Activated CD4-positive, CD25-positive, alpha-beta regulatory T cell (primary cell): ENCODE measurements at places on chromosomes 1 and 21.

DNA sequence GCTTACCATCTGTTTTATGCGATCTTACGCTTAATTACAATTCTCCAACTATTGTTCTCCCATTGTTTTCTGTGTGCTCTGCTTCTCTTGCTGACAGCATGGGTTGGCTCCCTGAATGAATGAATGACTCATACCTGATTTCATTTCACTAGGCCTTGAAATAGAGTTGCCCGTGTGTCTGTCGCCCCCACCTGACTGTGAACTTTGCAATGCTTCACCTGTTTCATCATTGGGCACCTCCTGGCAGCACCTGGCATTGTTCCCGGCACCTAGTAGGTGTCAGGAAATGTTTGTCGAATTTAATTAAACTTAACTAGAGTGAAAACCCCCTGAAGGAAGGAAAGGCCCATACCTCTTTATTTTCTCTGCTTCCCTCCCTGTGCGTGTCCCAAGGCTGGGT is 120.5 kb upstream of the KLHDC7A start:
- DNase-seq, result no peak

- no peak for DNase-seq
Observed at GRCh38 chr1:201399352-201400126, 415 bp upstream of the LAD1 start.

DNA sequence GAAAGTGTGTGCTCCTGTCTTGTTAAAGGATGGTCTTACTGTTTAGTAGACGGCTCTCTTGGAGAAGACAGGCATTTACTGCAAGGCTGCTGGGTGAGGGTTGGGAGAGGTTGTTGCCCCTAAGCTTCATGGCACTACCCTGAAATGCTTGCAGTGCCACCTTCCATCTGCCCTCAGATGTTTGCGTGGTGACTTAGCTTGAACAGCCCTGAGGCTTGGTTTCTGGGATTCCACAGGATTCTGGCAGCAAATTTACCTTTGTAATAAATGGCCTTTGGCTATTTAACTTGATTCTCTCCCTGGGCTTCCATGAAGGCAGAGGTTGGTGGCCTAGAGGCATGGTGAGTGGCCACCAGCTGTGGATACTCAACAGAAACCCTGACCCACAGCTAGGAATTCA is 11.6 kb downstream of the MTARC1 start:
- DNase-seq, result no peak

DNA sequence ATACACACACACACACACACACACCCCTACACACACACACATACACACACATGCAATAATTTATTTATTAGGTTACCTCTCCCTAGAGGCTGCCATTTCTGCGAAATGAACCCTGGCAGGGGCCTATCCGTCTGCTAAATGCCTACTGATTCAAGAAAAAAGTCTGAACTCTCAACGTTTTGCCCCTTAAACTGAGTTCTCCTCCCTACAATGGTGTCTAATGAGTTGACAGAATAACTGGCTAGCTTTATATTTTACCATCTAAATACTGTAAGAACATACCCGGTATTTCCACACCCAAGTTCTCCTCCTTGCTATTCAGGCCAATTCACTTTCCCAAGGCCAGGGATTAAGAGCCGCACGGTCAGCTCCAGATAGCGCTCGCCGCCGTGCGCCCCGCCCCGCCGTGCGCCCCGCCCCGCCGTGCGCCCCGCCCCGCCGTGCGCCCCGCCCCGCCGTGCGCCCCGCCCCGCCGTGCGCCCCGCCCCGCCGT is 339 bp upstream of the RNPC3 start:
- DNase-seq, result no peak

DNA sequence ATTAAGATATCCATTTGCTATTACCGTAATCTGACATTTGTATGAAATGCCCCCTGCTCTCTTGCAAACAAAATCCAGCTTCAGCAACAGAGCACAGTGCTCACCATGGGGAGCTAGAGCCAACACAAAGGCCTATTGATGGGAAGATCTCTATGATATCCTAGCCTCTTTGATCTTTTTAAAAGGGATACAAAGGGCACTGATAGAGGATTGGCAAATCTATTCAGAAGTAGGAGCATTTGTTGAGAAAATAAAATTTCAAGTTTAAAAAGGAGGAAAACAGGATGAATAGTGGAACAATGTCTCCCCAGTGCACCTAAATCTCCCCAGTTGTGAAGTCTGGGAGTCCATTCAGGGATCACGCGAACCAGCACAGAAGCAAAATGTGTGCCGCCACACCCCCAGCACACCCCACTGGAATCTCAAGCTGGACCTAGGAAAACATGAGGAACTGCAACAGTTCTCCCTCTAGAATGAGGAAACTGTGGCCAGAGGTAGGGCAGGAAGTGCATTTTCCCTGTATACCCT is 32.2 kb downstream of the MRAP start:
- DNase-seq, result no peak

DNA sequence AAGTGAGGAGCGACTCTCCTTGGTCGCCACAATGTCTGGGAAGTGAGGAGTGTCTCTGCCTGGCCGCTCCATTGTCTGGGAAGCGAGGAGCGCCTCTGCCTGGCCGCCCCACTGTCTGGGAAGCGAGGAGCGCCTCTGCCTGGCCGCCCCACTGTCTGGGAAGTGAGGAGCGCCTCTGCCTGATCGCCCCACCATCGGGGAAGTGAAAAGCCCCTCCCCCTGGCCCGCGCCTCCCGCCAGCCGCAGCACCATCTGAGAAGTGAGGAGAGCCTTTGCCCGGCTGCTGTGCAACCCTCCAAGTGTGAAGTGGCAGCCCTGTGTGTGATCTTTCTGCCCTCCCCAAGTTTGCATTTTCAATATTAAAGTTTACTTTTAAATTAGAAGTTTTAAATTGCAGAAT is 95.0 kb upstream of the PPP2R5A start:
- no peak for DNase-seq

- no peak for DNase-seq
Observed at GRCh38 chr1:42593486-42594100, 64.6 kb upstream of the PPIH start.

GRCh38 chr21:44657635-44658540 is at the start of gene KRTAP12-3:
KRTAP12-3 (plus strand) TSS chr21:44657932; CDS start chr21:44657980, 48 bp downstream.
- no peak for DNase-seq

GRCh38 chr1:9078752-9079500 is 9.5 kb upstream of the SLC2A5 start:
- no peak for DNase-seq

GRCh38 chr1:11581445-11581991 is 72.7 kb downstream of the FBXO2 start:
- no peak for DNase-seq

- DNase-seq, result no peak
Observed at GRCh38 chr1:37836788-37837187, 22.6 kb downstream of the MTF1 start.

DNA sequence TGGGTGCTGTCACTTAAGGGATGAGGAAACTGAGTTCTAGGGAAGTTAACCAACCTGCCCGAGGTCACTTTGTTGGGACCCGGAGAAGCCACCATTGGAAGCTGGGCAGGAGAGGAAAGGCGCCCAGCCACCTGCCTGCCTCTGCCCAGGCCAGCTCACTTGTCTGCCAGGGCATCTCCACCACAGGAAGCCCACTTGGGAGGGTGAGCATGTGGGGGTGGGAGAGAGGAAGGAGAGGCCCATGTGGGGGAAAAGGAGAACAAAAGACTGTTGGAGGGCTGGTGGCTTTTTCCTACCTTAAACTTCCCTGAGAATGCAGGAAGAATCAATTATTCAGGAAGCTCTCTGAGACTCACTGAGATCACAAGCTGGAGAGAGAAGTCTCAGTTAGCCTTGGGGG is 43.8 kb upstream of the SELENON start:
- no peak for DNase-seq

DNA sequence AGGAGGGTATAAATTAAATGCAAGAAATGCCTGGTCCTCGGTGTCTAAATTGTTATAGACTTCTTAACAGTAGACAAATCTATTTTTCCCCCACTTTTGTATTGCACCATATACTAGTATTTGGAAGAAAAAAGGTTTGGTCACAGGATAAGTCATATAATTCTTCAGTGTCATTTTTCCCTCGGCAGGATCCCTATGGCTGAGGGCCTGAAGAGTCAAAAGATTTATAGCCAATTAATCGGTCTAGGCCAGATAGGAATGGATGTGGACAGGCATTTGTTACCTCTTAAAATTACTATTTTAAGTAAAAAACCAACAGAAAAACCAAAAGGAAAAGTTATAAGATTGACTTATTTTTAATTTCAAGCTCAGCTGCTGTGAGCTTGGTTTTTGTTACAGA is 45.6 kb downstream of the CRP start:
- DNase-seq, result no peak

- no peak for DNase-seq
Observed at GRCh38 chr1:174266991-174267612, 107.8 kb downstream of the RABGAP1L start.

DNA sequence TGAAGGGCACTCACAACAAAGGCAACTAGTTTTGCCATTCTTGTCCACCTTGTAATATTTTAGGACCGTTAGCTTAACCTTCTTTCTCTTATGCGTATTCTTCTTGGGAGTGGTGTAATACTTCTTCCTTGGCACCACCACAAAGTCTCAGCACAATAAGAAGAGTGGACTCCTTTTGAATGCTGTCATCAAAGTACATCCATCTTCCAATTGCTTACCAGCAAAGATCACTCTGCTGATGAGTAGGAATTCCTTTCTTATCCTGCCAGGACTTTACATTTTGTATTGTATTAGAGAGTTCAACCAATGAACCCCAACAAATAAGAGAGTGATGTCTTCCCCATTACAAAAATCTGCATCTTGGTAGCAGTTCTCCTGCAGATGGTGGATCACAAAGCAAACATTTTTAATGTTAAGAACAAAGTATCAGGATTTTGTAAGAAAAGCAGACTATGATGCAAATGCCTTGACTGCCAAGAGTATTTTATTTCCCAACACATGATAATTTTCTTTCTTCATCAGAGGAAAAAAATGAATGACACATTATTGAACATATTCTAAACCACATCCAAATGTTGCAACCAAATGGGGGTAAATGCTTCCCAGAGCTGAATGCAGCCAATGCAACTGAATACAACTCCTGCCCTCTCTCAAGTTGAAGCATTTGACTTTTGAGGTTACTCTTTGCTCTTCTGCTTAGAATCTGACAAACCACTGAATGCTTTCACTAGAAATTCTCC is 5.1 kb upstream of the ARNT start:
- DNase-seq, result no peak

DNA sequence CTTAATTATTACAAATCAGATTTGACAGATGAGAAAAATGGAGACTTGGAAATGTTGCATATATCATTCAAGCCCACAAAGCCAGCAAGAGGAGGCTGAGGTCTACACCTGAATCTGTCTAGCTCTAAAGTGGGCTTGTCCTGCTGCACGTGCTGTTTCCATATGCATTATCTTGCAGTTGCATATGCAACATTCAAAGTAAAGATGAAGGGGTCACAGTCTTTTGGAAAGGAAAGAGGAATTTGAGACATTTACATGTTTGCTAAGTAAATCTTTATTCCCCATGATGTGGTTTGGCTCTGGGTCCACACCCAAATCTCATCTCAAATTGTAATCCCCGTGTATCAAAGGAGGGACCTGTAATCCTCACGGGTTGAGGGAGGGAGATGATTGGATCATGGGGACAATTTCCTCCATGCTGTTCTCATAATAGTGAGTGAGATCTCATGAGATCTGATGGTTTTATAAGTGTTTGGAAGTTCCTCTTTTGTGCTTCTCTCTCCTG is 98.3 kb downstream of the BACH1 start:
- no peak for DNase-seq

DNA sequence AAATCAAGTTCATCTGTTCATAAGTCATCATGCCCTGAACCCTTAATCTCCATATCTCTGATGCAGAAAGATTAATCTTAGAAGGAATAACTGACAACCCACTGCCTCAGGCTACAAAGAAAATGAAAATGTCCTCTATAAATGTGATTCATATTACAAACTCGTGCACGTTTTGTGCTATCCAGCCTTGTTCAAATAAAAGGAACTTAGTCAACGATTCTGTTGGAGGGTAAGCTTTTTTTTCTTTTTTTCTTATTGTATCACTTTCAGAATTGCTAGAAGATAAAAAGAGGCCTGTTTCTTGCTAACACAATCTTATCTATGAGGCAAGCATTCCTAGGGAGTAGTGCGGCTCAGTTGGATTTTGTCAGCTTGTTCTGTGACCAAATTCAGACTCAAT is 228.4 kb downstream of the TM2D1 start:
- no peak for DNase-seq

GRCh38 chr1:44970317-44970716 is 16.1 kb downstream of the EIF2B3 start:
- DNase-seq, result no peak

DNA sequence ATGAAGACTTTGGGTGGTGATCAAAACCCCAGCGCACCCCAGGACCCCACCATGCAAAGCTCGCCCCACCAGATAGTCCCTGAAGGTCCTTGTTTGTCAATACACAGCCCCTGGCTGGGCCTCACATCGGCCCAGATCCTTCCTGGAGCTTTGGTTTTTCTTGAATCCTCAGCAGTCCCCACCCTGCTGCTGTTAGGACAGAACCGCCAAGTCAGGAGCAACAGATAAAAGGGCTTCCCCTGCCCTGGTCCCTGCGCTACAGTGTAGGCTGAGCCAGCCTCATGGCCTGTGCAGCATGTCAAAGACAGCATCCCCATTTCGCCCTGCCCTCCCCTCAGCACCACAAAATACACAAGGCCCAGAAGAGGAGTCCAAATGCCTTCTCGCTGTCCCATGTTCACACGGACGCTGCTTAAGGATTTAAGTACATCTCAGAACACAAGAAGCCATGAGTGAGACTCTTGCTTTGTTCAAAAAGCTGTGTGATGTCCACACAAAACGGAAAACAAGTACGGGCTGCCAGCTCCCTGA is 65.7 kb downstream of the PSMG1 start:
- DNase-seq, result no peak

GRCh38 chr1:119188926-119189325 is 48.5 kb upstream of the WARS2 start:
- no peak for DNase-seq

GRCh38 chr1:42258218-42258617 is 76.8 kb downstream of the FOXJ3 start:
- DNase-seq, result no peak

- no peak for DNase-seq
Observed at GRCh38 chr1:25451908-25452307, 21.2 kb downstream of the MACO1 start.

- DNase-seq, result peak; percentile 44
Observed at GRCh38 chr1:26826261-26827105, at the start of gene ZDHHC18. ZDHHC18 (plus strand) TSS chr1:26826688; CDS start chr1:26826805, 117 bp downstream.

- peak; percentile 84 for DNase-seq
Observed at GRCh38 chr1:151540021-151540981, at the start of gene TUFT1. TUFT1 (plus strand) TSS chr1:151540309; CDS start chr1:151540367, 58 bp downstream.

- DNase-seq, result no peak
Observed at GRCh38 chr1:182682406-182682805, 2.0 kb downstream of the RGS8 start.
